ENCODE measurements at places on chromosomes 4 and X. TPM values are rescaled to one million over a fixed set of nuclear protein-coding genes. Genes with fewer than 3 reads are reported as not detected.

MAP7D2 gene
- not detected for total RNA-seq

SOX3 gene
- total RNA-seq: not detected

PRRG1 gene
- 9.1 TPM for total RNA-seq

ARAP2 gene
- total RNA-seq: 0.16 TPM

MAGEA9 gene
- not detected for total RNA-seq

SSX4B gene
- total RNA-seq: not detected

COQ2 gene
- total RNA-seq: 4.6 TPM

MAGEE2 gene
- total RNA-seq: not detected

CLCN5 gene
- total RNA-seq: 5.5 TPM

CT83 gene
- not detected for total RNA-seq

HMGN5 gene
- total RNA-seq: 1.1 TPM

MAGEC3 gene
- total RNA-seq: not detected

RS1 gene
- total RNA-seq: not detected

FSTL5 gene
- not detected for total RNA-seq

JCHAIN gene
- total RNA-seq: 0.34 TPM

SLC2A9 gene
- total RNA-seq: 2.5 TPM

ART3 gene
- 0.09 TPM for total RNA-seq

TENM3 gene
- total RNA-seq: 6.0 TPM

TLR10 gene
- not detected for total RNA-seq

NCAPG gene
- 4.7 TPM for total RNA-seq

CT47B1 gene
- total RNA-seq: not detected

SYP gene
- total RNA-seq: 0.43 TPM

FATE1 gene
- not detected for total RNA-seq

SERTM2 gene
- not detected for total RNA-seq

XAGE1A gene
- total RNA-seq: not detected

All from bronchial smooth muscle cell (primary cell).